Activated naive CD4-positive, alpha-beta T cell treated with anti-CD3 and anti-CD28 coated beads for 36 hours (primary cell): ENCODE measurements at places on chromosomes 6 and 20.

DNA sequence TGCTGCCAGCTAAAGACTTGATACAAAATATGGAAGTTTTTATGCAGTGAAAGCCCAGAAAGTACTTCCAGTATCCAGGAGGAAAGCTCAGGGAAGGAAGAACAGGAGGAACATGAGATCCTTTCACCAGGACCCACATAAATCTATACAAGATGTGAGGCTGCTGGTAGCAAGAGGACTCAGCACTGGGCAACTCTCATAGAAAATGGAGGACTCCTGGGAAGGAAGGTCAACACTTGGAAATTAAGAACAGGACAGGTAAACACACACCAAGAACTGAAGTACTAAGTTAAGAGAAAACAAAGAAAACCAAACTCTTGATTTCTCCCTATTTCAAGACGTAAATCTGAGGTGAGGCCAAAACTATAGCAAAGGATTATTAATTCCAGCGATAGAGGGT is 220.5 kb upstream of the HSF2 start:
- no peak for DNase-seq

- DNase-seq, result no peak
Observed at GRCh38 chr6:77624515-77624914, 28.3 kb upstream of the MEI4 start.

DNA sequence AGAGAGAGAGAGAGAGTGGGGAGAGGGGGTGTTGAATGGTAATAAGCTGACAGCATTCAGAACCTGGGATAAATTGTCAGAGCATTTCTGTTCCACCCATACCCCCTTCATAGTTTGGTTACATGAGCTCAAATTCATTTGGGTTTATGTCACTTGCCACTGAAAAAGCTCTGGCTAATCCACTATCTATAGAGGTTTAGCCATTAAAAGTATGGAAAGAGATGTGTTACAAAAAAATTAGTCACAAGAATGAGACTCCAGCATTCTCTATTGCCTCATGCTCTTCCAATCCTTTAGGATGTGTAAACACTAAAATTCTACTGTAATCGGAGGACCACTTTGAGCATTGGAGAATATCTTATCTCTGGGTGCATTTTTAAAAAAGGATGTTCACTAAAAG is 297.6 kb upstream of the TCF21 start:
- DNase-seq, result no peak

GRCh38 chr20:60036746-60037499 is 78.7 kb downstream of the CDH26 start:
- no peak for DNase-seq

DNA sequence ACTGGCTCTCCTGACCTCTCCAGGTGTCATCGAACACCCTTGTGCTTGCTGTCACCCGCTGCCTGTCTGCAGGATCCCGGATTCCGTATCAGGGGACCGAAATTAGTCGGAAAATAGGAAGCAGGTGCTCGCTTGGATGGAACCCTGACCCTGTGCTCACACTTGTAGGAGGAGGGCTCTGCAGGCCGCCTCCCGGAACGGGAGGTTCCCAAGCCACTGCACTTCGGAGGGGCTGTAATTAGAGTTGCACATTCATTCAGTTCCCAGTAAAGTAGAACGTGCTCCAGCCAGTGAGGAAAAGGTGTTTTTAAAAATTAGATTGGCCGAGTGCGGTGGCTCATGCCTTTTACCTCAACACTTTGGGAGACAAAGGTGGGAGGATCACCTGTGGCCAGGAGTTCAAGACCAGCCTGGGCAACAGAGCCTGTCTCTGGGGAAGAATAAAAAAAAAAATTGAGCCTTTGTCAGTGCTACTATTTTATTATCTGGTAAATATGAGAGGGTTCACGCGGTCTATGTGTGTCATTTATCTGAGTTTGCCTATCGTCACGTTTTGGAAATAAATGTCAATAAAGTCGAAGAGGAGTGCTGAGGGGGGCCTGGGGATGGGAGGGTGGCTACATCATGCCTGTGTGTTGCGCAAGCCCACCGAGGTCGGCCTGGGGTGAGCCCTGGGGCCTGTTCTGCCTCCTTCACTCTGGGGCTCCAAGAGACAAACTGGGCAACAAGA is 1.5 kb upstream of the GMEB2 start:
- peak; percentile 85 for DNase-seq

DNA sequence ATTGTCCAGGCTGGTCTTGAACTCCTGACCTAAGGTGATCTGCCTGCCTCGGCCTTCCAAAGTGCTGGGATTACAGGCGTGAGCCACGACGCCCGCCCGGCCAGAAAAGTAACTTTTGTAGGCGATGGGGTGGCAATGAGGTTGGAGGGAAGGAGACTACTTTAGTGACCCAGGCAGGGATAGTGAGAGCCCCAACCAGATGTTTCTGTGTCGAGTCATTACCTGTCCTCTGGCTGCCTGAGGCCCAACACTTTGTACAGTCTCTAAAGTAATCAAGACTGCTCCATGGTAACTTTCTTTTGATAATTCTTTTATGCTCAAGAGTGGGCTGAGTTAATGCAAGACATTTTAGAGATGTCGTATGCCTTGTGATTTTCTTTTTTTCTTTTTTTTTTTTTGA is 6.8 kb downstream of the SASH1 start:
- no peak for DNase-seq

DNA sequence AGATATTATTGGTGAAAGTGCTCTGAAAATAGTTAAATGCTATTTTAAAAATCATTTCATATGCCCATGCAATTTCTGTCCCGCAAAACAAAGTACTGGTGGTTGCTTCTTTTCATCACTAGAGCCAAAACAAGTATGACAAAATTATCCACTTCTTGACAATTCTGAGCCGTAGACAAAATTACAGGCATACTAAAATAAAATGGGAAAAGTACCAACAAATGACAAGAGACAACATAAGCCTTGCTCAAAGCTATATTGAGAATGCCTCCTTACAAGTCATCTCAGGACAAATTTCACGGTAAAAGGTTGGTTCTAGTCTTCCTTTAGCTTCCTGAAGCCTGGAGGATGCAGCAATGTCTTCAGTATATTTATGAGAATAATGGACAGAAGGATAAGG is 28.9 kb downstream of the NDRG3 start:
- DNase-seq, result no peak

GRCh38 chr20:60877071-60877857 is 374.8 kb upstream of the CDH4 start:
- no peak for DNase-seq

GRCh38 chr20:36462440-36463211 is 78.7 kb upstream of the MYL9 start:
- DNase-seq, result no peak

GRCh38 chr6:145017516-145017915 is 717.8 kb downstream of the EPM2A start:
- DNase-seq, result no peak

DNA sequence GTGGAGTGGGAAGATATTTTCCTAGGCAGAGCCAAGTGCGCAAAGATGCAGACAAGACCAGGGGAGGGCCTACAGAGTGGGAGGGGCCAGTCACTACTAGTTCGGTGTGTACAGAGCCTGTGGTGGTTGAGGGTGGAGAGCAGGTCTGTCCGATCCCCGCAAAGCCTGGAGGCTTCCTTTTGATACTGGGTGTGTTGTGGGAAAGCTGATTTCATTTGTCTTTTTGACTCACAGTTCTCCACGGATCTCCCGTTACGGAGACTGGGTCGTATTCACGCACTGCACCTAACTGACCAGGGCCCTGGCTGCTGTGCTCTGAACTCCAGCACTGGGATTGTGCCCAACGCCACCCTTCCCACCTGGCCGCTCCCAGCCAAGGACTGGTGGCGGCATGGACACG is 1.4 kb upstream of the TIAM2 start:
- no peak for DNase-seq

- DNase-seq, result no peak
Observed at GRCh38 chr6:24738741-24739140, 19.8 kb upstream of the C6orf62 start.

DNA sequence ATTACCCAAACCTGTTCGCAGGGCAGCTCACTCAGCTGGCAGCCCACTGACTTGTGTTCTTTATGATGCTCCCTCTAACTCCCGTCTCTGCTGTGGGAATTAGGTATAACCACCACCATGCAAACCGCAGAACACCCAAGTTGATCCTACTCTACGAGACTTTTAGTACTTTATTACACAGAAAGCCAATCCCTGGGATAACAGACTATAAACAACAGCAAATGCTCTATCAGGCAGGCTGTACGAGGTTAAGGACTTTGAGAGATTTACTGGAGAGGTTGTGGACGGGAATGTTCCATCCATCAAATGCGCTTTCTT is 241.1 kb downstream of the FOXC1 start:
- DNase-seq, result no peak

DNA sequence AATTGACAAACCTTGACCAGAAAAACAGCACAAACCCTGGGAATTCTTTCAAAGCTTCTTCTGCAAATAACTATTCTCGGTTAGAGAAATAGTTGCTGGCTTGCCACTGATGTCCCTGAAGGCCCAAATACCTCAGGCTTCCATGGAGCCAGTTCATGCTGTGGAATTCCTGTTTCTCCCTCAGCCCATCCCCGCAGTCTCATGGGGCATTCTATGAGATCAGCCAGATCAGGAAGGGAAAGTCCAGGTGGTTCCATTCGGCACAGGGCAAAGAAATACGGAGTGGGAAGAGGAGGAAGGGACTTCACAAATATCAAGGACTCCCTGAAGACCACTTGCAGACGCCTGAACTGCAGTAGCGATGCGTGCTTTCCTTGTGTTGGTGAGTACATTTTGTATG is 63.3 kb downstream of the MYLK4 start:
- DNase-seq, result no peak

DNA sequence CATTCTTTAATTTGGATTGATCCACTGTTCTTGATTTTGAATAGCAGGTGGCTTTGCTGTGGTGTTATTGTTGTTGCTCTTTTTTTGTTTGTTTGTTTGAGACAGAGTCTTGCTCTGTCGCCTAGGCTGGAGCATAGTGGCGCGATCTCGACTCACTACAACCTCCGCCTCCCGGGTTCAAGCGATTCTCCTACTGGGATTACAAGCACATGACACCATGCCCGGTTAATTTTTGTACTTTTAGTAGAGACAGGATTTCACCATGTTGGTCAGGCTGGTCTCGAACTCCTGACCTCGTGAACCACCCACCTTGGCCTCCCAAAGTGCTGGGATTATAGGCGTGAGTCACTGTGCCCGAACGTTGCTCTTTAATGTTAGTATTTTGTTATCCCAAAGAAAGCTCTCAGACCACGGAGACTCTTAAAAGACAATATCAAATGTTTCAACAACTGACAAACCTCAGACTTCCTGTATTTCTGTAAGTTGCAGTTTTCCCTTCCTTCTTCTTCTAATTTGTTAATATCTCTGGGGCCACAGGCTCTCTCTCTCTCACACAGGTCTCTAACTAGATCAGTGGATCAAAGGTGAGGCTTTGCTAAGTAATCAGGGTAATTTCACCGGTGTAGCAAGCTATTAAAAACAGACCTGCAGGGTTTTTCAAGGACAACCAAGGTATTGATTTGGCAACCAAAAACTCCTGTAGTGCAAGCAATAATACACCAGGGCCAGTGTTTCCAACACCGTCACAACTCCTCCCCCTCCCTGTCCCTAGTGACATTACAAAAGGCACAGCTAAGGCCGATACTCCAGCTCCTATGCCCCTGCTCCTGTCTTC is 48.8 kb upstream of the ZNF217 start:
- DNase-seq, result peak; percentile 64

- DNase-seq, result peak; percentile 8
Observed at GRCh38 chr6:6191476-6191875, 129.0 kb downstream of the F13A1 start.

- no peak for DNase-seq
Observed at GRCh38 chr6:118523216-118523615, 24.9 kb upstream of the PLN start.

- DNase-seq, result no peak
Observed at GRCh38 chr6:2197984-2198383, 47.4 kb downstream of the GMDS start.

- DNase-seq, result no peak
Observed at GRCh38 chr6:36843170-36843569, 3.9 kb upstream of the CPNE5 start.
